ENCODE measurements at places on chromosomes 4 and X. TPM values are rescaled to one million over a fixed set of nuclear protein-coding genes. Genes with fewer than 3 reads are reported as not detected.
A peak's percentile ranks its signal among the peaks of the same experiment; 100 is the strongest.

GIMD1 gene
- total RNA-seq = not detected

CPLX1 gene
- total RNA-seq = 0.42 TPM

DNA sequence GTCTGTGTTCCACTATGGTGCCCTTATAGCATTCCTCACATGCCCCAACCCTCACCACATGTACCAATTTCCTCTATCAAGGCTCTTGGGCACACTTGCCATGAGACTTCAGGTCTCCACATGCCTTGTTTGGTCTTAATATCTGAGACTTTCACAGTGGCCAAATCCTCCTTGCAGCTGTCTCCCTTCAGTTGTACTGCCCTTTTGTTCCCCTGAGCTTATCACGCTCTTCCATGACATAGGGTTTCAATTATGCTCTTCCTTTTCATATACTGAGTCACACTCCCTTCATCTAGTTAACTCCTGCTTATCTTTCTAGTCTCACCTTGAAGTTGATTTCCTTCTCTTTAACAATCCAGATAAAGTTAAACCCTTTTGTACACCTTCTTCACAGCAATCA is 212.9 kb downstream of the PDHA2 start:
- no peak for DNase-seq

GRCh38 chr4:95061220-95061619 is 303.5 kb downstream of the BMPR1B start:
- no peak for DNase-seq

NKX6-1 gene
- not detected for total RNA-seq

SHROOM4 gene
- not detected for total RNA-seq

- DNase-seq = no peak
Observed at GRCh38 chrX:19748896-19749680, 138.3 kb downstream of the SH3KBP1 start.

EXOC1L gene
- total RNA-seq = not detected

HOPX gene
- 72.3 TPM for total RNA-seq

IBSP gene
- not detected for total RNA-seq

DNA sequence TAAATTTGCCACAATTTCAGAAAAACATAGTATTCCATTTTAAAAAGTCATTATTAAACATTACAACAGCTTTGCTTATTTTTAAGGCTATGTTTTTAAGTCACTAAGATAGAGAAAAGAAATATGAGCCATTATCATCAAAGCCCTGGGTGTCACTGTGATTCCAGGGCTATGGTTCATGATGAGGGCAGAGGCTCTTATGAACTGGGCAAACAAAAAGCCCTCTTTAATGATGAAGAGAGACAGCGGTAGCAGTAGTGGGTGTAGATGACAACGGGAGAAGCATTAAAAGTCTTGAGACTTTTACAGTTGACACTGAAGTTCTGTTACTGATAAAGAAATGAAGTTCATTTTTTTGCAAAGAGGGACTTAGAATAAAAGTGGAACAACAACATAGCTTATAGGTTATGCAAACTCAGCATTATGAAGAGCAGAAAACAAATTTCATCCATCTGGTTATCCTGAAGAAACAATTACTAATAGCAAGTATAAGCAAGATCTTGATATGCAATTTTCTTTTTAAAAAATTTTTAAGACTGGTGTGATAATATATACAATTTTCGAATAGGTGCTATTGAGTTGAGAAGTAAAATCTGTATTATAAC is 202.7 kb upstream of the ETNPPL start:
- DNase-seq = no peak

DNA sequence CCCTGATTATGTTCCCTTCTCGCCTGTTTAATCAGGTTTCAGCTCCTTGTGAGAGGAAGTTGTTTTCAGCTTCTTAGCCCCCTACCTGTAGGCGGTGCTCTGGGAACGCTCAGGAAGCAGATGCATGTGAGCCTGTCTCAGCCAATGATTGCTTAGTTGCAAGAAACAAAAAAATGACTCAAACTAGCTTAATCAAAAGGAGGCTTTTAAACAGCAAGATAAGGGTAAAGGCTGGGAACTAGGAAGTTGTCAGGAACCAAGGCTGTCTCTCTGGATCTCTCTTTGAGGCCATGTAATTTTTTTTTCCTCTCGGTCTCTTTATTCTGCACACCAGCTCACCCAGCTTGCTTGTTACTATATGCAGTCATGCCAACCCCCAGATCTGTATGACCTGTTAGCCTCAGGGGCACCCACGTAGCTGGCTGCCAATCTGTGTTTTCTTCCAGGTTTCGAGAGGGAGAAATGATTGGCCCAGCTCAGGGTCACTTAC is 109.1 kb downstream of the PTTG2 start:
- DNase-seq = peak; percentile 62

DNA sequence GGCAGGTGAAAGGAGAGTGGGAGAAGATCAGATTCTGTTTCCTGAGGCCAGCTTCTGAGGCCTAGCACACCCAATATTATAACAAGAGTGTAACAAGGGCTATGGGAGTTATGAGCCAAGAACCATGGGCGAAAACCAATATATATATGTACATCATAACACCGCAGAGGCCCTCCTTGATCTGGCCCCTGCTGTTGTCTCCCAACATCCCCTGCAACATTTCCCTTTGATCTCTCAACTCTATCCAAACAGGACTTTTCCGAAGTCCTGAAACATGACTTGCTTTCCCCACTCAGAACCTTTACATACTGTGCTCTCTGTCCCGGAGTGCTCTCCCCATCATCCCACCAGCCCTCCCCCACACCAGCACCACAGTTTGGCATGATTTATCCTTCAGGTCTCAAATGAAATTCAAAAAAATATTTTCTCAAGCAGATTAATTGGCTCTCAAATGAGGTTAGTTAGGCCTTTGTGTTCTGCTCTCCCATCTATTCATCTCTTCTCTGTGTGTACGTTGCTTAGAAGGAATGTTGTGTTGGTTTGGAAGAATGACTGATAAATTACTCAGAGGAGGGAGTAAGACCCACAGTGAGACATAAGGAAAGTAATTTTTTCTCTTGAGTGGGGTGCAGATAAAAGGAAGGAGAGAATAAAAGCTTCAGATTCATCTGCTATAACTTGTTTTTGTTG is 58.1 kb upstream of the SMIM10 start:
- no peak for DNase-seq

GRCh38 chr4:11727903-11728564 is 299.3 kb upstream of the HS3ST1 start:
- no peak for DNase-seq

DNA sequence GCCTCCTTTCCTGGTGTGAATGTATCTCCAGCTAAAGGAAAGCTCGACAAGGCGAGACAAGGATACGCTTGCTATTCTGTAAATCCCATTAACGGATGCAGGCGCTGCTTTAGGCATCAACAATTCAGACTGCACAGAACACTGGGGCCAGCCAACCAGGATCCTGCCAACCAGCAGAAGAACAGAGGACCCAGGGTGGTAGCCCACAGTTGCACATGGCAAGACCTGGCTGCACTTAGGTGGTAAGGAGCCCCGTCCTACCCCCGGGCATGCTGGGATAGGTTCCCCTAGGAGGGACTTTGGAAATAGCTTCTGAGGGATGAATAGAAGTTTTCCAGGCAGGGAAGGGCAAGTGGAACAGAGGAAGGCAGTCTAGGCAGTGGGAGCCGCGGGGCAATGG is 20.7 kb downstream of the PSAPL1 start:
- DNase-seq = no peak

GRCh38 chrX:115553171-115553570 is 7.8 kb upstream of the PLS3 start:
- no peak for DNase-seq

DNA sequence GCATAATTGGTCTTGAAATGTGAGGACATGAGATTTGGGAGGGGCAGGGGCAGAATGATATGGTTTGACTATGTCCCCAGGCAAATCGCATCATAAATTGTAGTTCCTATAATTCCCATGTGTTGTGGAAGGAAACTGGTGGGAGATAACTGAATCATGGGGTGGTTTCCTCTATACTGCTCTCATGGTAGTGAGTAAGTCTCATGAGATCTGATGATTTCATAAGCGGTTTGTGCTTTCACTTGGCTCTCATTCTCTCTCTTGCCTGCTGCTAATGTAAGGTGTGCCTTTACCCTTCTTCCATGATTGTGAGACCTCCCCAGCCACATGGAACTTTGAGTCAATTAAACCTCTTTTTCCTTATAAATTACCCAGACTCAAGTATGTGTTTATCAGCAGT is 2595.9 kb downstream of the PCDH7 start:
- no peak for DNase-seq

- DNase-seq = no peak
Observed at GRCh38 chr4:169054879-169055278, 44.8 kb upstream of the CBR4 start.

DNA sequence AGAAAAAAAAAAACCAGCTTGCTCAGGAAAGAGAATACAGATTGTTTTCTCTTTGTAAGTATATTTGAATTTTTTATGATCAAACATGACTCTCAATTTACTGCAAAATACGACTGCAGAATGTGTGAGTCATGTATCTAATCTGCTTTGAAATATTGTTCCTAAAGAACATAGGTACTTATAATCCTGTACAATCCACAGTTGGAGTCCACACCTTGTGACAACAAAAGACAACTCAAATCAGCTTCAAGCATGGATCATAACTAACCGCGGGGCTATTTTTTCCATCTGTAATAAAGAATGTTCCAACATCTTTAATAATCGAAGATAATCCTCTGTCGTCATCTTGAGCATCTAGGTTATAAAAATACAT is 77.8 kb upstream of the STIM2 start:
- no peak for DNase-seq

EDNRA gene
- total RNA-seq = not detected

RASGEF1B gene
- 2.7 TPM for total RNA-seq

SPANXB1 gene
- total RNA-seq = not detected

GRCh38 chr4:140049849-140050637 is 103.9 kb downstream of the MAML3 start:
- no peak for DNase-seq

DNA sequence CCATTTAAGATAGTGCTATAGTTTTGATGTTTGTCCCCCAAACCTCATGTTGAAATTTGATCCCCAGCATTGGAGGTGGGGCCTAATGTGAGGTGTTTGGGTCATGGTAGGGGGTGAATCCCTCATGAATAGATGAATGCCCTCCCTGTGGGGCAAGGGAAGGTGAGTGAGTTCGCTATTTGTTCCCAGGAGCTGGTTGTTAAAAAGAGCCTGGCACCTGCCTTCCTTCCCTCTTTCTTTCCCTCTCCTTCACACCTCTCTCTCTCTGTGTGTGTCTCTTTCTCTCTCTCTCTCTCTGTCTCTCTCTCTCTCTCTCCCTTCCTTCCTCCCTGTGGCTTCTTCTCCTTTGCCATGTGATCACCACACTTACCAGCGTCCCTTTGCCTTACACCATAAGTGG is 160.7 kb downstream of the AASDH start:
- no peak for DNase-seq

TRPC5OS gene
- total RNA-seq = not detected

GRCh38 chr4:143420227-143420626 is 83.6 kb downstream of the GAB1 start:
- DNase-seq = no peak

- DNase-seq = no peak
Observed at GRCh38 chr4:153242839-153243324, 38.6 kb downstream of the TRIM2 start.

DNA sequence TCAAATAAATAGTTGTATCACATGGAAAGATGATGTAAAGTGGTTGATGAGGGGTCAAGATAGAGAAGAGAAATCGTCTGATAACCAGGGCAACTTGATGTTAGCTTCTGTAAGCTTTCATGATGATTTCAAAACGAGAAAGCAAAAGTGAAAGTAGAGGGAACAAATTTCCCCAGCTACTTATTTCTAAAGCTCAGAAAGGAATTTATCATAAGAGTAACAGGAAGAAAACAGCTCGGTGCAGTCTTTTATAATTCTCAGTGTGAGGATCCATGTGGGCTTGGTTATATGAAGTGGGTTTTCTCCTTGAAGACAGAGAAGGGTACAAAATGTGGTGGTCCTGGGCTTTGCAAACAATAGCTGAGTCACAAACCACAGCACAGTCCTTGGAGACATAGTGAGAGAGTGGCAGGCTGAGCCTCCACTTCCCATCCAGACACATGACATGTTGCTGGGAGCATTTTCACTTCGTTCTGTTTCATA is 32.1 kb upstream of the GLRA2 start:
- peak; percentile 7 for DNase-seq

ENPP6 gene
- 0.75 TPM for total RNA-seq

MAGEB2 gene
- total RNA-seq = not detected

GPRASP3 gene
- 1.4 TPM for total RNA-seq

GRCh38 chr4:138911909-138912703 is 103.5 kb upstream of the NOCT start:
- no peak for DNase-seq

CDKL5 gene
- total RNA-seq = 1.3 TPM

SLC2A9 gene
- 2.0 TPM for total RNA-seq

CSAG1 gene
- total RNA-seq = not detected

GRCh38 chrX:151206871-151207270 is 30.5 kb downstream of the GPR50 start:
- no peak for DNase-seq

DNA sequence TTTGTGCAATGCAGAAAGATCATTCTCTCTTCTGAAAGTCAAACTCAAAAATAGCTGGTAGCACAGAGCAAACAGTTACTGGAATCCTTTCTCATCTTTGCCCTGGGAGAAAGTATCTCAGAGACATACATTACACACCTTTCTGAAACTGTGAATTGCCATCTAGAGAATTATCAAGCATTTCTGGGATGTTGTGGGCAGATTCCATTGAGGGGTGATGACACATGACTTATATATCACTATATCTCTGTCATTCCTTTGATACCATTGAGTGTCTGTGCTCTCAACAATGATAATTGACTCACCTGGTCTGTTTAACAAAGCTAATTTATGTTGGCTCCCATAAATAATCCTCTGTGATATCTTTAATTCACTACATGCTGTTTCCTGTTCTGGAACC is 13.0 kb downstream of the SLIT2 start:
- DNase-seq = no peak

All from activated CD4-positive, alpha-beta T cell treated with anti-CD3 and anti-CD28 coated beads, Interleukin-2, amount 10 ng/mL, durations not matched to agents 7 days and 5 days (primary cell).